ENCODE measurements at places on chromosomes 2 and 18.

DNA sequence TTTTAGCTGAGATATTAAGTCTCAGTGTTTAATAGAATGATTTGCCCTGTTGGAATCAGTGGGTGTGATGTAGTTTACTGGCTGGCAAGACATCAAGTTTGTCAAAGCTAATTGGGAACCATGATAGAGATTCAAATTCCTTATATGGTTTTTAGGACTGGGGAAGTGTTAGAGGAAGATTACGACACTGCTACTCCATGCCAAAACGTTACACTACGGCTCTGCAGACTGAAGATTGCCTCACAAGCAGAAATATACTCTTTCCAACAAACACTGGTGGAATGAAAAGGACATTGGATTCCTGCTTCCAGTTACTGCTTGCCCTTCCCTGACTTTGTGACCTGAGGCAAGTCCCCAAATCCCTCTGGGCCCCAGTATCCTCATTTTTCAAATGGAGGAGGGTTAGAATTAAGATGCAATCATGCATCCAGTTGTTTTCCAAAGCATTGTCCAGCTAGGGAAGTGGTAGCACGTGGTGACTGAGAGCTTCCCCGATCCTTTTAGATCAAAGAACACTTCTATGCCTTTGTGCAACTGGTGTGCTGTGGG is 147.6 kb downstream of the CDC42EP3 start:
- DNase-seq = peak; percentile 41

GRCh38 chr2:9263428-9263827 is 56.8 kb downstream of the ASAP2 start:
- DNase-seq = peak; percentile 49

DNA sequence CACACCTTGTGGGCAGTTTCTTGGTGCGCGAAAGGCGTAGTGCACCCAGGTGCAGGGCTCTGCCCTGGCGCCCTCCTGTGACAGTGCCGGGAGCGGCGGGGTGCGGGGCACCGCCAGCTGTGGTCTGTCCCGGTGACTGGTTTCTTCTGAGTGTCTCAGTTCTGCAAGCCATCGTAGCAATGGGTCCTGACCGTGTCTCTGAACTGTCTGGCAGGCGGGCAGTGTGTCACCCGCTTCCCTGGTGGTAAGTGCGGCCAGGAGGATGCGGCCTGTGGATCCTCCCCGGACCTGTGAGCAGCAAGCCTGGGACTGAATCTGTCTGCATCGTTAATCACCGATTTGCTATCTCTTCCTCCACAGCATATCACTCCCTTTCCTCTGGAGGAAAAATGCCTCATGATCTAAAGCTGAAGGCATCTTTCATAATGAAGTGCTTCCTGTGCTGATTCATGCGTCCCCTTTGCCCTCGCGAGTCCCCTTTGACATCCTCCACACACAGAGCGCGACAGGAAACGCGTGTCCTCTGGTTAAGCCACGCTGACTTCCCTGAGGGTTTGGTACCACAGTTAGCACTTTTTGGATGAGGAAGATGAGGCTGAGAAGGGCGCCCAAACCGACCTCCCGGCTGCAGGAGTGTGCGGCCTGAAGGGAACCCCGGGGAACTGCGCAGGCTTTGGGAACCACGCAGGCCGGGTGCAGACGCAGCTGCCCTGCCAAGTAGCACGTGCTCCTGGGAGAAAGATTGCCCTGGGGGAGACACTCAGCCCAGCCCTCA is 416.0 kb upstream of the HS6ST1 start:
- peak; percentile 67 for DNase-seq

- peak; percentile 54 for DNase-seq
Measured at GRCh38 chr18:9681217-9681616, 26.9 kb upstream of the RAB31 start.

DNA sequence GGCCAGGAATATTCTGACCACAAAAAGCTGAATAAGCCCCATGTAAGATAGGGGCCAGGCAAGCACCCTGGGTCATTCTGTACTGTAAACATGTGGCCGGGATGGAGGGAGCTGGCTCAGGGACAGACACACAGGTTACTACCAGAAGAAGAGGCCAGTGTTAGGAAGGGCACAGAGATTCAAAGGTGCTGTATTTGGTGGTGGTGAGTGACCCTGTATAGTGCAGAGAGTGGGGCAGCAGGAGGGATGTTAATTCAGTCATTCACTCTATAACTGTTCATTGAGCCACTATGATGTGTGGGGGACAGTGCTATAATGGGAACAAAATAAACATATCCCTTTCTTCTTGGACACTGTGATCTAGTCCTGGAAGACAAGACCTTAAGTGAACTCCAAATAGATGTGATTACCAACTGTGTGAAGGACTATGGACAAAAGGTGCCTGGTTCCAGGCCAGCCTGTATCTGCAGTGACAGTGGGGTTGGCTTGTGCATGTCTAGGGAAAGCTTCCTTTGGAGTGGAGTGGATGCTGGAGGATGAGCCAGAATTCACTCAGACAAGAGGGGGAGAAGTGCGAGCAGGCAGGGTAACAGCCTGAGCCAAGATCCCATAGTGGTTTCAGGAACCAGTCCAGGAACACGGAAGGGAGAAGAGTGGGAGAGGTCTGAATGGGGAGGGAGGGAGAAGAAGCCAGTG is 8.3 kb downstream of the MOCOS start:
- no peak for DNase-seq

DNA sequence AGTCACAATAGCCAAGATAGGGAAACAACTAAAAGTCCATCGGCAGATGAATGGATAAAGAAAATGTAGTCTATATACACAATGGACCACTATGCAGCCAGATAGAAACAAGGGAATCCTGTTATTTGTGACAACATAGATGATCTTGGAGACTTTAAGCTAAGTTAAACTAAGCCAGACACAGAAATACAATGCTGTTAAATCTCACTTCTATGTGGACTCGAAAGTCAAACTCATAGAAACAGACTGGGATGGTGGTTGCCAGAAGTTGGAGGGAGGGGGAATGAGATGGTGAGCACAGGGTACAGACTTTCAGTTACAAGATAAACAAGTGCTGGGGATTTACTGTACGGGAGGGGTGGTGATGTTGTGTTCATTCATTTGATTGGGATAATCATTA is 5.4 kb upstream of the CNDP1 start:
- no peak for DNase-seq

- DNase-seq = peak; percentile 85
Measured at GRCh38 chr2:25265802-25266201, 75.9 kb downstream of the DNMT3A start.

All from hematopoietic multipotent progenitor cell treated with erythropoietin and hydrocortisone succinate and interleukin-3 and kit ligand, for 6 days (in vitro differentiated cells).